Uterine smooth muscle cell (primary cell): ENCODE measurements at places on chromosomes 3 and 15. TPM values are rescaled to one million over a fixed set of nuclear protein-coding genes. Genes with fewer than 3 reads are reported as not detected.

The ADPRH gene
- 4.5 and 8.1 TPM in 2 replicates for total RNA-seq

The RASGRF1 gene
- total RNA-seq: under 0.01 and 0.37 TPM in 2 replicates

The PTH1R gene
- 1.00 and 1.1 TPM in 2 replicates for total RNA-seq

The MCF2L2 gene
- total RNA-seq: 0.66 and 1.9 TPM in 2 replicates

The TIGIT gene
- total RNA-seq: not detected in 2 replicates

The UBE2Q2 gene
- total RNA-seq: 43.2 and 56.0 TPM in 2 replicates

The PIERCE2 gene
- 0.55 and 1.6 TPM in 2 replicates for total RNA-seq

The ECE2 gene
- under 0.01 TPM in 1 of 2 replicates, not detected in the other for total RNA-seq

The EFCC1 gene
- total RNA-seq: not detected in 2 replicates

The GOLGA8K gene
- 0.25 TPM in 1 of 2 replicates, not detected in the other for total RNA-seq

The IFT80 gene
- total RNA-seq: 87.1 and 89.7 TPM in 2 replicates
